ENCODE measurements at places on chromosomes 4 and X.

- DNase-seq: no peak
These were observed 105.8 kb upstream of the CBR4 start for GRCh38 chr4:169115897-169116254.

- DNase-seq: no peak
These were observed 18.4 kb upstream of the CTSO start for GRCh38 chr4:155972098-155972497.

DNA sequence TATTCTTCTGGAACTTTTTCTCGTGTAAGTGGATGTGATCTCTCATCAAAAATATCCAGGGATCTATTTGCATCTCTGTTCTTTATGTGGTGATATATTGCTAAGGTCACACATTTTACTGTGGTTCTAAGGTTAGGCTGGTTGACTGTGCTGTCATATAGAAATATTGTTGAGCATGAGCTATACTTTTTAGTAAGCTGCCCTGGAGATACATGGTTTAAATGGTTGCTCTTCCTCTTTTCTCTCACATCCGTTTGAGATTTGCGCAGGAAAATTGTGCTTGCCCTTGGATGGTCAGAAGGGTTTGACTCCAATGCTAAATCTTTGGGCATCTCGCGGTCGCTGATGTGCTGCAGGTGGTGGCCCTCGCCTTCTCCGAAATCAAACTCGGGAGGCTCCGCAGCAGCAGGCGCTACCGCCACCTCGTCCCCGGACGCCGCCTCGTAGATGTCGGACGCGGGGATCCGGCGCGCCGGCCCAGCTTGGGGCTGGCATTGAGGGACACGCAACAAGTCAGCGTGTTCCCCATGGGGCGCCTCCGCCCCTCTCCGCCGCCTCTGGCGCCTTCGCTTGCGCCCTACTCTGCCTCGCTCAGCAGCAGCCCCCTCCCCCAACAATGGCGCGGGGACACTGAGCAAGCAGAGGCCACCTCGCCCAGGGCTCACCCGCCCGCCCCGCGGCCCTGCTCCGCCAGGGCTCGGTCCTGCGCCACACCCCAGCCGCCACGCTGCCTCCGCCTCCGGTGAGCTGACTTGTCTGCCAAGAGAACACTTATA, 154.5 kb downstream of the MSN start:
- peak; percentile 33 for DNase-seq

DNA sequence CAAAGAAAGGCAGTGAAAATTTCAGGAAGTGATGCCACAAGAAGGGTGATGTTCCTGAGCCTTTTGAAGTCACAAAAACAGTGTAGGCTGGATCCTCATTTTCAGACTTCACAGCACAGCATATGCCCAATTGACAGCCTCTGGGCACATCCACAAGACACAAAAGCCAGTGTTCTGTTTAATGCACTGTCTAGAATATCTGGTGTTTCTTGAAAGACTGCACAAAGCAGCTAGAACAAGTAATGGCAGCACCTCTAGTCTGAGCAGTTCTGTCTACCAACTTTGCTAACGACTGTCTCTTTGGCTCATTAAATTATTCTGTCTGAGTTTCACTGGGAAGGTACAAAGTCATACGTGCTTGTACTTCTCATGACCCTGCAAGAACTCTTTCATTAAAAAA, 417.1 kb upstream of the GALNT7 start:
- no peak for DNase-seq

DNA sequence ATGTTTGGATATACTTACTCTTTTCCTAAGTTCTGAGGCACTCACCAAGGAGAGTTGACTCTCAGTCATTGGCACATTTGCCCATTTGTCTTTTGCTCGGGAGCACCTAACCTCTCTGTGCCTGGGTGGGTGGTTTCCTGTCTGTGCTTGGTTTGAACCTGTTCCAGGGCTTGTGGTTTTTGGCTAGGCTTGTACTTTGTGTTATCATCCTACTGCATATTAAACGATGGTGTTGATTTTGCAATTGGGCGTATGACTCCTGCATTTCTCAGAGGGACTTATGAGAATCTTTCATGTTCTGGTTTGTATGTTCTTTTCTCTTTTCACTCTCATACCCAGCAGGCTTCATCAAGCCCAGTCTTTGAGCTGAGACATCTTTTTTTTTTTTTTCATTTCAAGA, 161.7 kb downstream of the BTC start:
- DNase-seq: peak; percentile 23

DNA sequence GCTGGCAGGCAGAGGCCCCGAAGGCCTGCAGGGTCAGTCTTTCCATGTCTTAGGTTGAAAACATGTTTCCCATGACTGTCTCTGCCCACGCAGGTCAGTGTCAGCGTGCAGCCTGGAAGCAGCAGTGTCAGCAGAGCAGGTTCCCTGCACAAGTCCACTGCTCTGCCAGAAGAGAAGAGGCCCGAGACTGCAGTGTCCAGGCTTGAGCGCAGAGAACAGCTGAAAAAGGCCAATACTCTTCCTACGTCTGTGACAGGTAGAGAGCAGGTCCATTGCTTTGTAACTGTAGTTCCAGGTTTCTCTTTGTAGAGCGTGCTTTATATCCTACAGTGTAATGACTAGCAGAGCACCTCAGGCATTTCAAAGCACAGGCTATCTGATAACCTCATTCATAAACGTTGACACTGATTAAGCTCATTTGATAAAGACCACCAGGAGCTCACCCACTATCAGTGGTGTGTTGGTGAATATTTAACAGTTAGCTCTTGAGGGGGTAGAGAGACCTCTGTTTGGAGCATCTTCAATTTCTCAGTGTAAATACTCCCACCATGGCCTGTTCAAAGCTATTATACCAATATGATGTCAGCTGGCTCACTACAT, 63.2 kb downstream of the AASDH start:
- no peak for DNase-seq

DNA sequence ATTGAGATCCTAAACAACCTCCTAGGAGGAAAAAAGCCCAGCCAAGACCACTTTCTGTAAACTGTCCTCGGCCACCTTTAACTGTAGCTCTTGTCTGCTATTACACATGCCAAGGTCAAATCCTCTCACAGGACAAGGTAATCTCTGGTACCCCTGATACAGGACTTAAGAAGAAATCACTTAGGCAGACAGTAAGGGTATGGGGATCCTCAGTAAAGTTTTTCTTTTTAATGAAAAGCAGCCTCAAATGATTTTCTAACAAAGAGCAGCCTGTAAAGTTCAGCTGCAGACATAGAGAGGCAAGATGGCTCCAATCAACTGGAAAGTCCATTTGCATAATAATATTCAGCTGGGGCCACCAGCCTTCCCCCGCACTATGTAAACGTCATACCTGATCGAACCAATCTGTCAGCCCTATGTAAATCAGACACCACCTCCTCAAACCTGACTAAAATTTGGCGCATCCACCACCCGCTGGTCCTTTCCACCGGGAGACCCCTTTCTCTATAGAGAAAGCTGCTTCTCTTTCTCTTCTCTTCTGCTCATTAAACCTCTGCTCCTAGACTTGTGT, 14.6 kb upstream of the MPP1 start:
- no peak for DNase-seq

GRCh38 chrX:151825925-151826485, 86.7 kb upstream of the MAGEA4 start:
- no peak for DNase-seq

- no peak for DNase-seq
These were observed 69.0 kb upstream of the PPP2R3B start for GRCh38 chrX:455673-456072.

DNA sequence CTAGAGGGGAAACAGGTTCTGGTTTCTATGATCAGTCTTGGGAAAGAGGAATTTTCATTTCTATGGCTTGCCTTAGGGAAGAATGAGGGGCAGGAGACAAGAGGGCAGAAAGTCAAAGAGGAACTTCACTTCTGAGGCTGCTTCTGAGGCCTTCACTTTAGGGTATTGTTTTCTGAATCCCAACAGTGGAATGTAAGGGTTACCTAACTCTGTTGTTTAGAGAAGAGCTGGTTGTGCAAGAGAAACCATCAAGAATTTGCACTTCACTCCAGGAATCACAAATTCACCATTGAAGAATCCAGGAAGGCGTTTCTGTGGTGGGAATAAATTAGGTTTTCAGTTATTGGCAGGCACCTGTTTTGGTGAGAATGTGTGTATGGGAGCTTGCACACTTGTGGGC, 126.7 kb upstream of the AMOT start:
- DNase-seq: no peak

DNA sequence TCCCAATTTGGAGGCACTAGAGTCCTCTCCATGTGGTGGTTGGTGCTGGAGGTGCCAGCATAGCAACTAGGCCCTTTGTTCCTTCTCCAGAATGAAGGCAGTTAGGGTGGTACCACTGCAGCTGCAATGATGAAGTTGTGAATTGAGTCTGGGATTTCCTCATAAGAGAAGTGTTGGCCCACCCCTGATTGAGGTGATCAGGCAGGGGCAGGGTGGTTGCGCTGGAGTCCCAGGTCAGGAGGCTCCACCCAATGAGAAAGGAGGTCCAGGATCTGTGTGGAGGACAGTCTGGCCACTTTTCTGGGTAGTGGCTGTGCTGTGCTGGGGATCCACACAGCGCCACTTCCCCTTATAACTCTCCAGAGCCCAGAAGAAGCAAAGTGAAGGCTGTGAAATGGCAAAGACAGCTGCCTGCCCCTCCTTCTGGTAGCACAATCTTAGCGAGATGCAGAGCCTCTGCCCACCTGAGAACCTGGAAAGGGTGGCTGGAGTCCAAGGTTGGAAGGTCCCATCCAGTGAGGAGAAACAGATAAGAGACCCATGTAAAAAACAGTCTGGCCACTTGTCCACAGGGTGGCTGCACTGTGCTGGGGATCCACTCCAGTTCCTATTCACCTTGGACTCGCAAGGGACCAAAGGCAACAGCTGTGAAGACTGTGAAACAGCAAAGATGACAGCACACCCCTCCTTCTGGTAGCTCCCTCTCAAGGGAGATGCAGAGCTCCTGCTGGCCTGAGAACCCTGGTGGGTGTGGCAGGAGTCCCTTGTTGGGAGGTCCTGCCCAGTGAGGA, 124.6 kb downstream of the RRAGB start:
- DNase-seq: no peak

- DNase-seq: no peak
These were observed 14.1 kb downstream of the NAT8L start for GRCh38 chr4:2072971-2073807.
